ENCODE measurements at places on chromosomes 3 and 15.

DNA sequence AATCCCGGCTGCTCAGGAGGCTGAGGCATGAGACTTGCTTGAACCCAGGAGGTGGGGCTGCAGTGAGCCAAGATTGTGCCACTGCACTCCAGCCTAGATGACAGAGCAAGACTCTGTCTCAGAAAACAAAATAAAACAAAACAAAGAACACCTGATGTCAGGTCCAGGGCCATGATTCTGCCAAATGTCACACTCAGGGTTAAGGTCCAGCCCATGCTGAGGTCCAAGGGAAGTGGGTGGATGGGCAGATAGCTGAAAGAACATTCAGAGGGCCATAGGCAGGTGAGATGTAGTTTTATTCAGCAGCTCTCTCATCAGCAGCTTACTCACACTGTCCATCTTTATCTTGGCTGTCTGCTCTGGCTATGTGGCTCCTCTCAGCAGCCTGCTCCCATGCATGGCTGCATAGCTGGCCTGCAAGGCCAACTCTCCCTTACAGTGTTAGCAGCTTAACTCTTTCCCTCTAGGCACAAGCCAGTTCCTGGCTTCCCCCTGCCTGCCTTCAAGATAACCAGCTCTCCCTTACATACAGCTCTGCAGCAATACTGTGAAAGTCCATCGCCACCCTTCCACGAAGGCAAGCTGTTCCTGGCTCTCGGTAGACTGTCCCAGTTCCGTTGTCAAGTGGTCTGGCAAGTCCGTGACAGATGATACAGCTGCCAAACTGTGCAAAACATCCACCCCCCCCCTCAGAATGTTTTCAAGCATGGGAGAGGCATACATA, 62.4 kb upstream of the SIAH2 start:
- DNase-seq: no peak

DNA sequence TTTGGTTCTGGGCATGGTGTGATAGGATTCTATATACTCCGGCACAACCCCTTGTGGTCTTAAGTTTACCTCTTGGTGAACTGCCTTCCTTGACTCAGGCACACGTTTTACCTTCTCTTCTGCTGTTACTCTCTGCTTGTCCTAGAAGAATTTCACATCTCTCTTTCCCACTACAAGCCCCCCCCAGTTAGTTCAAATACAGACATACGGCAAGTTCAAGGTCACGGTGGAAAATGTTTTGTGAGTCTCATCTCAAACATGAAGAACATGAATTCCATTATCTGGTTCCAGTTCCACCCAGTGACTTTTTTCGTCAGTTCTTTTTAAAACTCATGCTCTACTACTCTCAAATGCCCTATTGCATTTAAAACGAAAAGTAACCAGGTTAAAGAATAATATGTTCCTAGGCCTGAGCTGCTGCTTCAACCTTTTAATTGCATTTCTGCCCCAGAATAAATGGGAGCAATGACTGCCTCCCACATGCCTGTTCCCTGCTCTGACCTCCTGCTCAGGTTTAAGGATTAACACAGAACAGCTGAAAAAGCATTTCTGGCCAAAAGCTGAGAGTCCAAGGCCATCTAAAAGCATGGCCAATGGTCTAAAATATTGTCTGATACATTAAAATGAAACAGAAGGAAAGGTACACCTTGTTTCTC, 132.8 kb downstream of the OSBPL10 start:
- DNase-seq: no peak

DNA sequence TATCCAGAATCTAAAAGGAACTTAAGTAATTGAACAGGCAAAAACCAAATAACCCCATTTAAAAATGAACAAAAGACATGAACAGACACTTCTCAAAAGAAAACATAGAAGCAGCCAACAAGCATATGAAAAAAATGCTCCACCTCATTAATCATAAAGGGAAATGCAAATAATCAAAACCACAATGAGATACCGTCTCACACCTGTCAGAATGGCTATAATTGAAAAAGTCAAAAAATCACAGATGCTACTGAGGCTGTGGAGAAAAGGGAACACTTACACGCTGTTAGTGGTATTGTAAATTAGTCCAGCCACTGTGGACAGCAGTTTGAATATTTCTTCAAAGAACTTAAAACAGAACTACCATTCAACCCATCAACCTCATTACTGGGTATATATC, 220.7 kb downstream of the MEX3B start:
- DNase-seq: no peak

- DNase-seq: no peak
These were observed 6.0 kb upstream of the LIPH start for GRCh38 chr3:185558395-185558794.

- no peak for DNase-seq
These were observed 10.8 kb downstream of the BCL2L10 start for GRCh38 chr15:52101542-52102323.

DNA sequence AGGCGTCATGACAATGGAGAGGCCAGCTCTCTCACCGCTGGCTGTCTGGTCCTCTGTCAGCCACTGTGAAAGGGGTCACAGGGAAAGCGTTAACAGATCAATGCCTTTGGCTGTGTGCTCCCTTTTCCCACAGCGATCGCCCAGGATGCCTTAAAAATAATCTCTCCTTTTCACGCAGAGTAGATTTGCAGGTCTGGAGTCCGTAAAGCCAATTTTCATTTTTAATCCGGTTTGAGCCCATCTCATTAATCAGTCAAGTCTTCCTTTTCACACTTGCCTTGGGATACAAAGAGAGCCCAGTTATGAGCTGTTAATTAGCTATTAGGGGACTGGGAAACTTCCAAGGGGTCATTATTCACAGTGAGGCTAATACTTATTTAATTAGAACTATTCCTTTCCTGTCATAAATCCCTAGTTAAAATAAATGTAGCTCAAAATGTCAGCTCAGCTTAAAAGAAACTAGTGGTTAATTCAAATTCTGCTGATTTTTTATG, 104.3 kb upstream of the RASGRP1 start:
- DNase-seq: no peak

All from fibroblast of skin of abdomen (primary cell).